ENCODE measurements at places on chromosomes 2 and 18. TPM values are rescaled to one million over a fixed set of nuclear protein-coding genes. Genes with fewer than 3 reads are reported as not detected.

The ICOS gene
- total RNA-seq, result not detected

The TBR1 gene
- total RNA-seq, result not detected

The RESP18 gene
- total RNA-seq, result not detected

The RAPH1 gene
- 5.8 TPM for total RNA-seq

The FIGN gene
- total RNA-seq, result 0.57 TPM

The PARD6G gene
- 1.3 TPM for total RNA-seq

The ST8SIA5 gene
- 0.03 TPM for total RNA-seq

The KATNAL2 gene
- total RNA-seq, result 3.7 TPM

The SERPINB11 gene
- total RNA-seq, result not detected

The MSTN gene
- total RNA-seq, result not detected

The LYG1 gene
- total RNA-seq, result not detected

The FEV gene
- total RNA-seq, result not detected

The ASB18 gene
- not detected for total RNA-seq

The RBMS1 gene
- total RNA-seq, result 67.2 TPM

The IL1R1 gene
- total RNA-seq, result 1.1 TPM

The CLIP4 gene
- total RNA-seq, result 16.1 TPM

The NAPG gene
- total RNA-seq, result 32.8 TPM

The STAT1 gene
- total RNA-seq, result 44.7 TPM

The ABCG5 gene
- not detected for total RNA-seq

The CCDC148 gene
- 4.9 TPM for total RNA-seq

The DSC1 gene
- not detected for total RNA-seq

The SIX3 gene
- 0.24 TPM for total RNA-seq

The CPSF3 gene
- 164 TPM for total RNA-seq

All from Daoy (cell line).